NCI-H526 (cell line): ENCODE measurements at places on chromosomes 2 and 18.

GRCh38 chr18:6942742-6943141 lies 174.9 kb downstream of the LAMA1 start:
- DNase-seq, result no peak

GRCh38 chr18:3129053-3129864 lies 90.5 kb downstream of the MYOM1 start:
- peak; percentile 14 for DNase-seq

DNA sequence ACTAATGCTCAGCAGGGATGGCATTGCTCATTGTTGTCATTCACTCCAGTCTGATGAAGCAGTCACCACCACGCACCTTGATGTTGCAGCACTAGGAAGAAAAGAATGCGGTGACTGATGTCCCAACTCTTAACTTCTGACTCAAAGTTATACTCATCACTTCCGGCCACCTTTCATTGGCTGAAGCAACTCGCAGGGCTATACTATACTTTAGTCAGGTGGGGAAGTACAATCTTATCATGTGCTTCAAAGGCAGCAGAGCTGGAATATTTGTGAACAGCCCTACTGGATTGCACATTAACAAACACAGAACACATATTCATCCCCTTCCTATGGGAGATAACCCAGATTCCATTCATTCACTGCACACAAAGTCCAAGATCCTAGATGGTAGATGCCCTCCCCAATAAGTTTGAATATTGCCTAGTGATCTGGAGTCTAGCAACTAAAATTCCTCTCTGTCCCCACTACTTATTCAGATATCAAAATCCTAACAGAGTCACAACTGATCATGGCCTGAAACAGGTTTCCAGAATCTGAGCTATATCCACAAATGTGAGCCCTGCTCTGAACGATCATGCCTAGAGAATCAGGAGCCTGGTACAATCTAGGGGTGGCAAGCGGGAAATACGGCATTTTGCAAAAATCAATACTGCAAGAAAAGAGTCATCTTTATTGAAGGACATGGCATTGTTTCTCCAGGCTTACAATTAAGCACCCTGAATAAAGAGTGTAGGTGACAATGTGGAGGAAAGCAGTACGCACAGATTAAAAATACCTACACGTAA lies 3.4 kb upstream of the SPATS2L start:
- no peak for DNase-seq

GRCh38 chr18:51236225-51236624 lies 38.7 kb upstream of the MEX3C start:
- DNase-seq, result no peak

GRCh38 chr18:25326361-25326952 lies 25.5 kb downstream of the ZNF521 start:
- no peak for DNase-seq

DNA sequence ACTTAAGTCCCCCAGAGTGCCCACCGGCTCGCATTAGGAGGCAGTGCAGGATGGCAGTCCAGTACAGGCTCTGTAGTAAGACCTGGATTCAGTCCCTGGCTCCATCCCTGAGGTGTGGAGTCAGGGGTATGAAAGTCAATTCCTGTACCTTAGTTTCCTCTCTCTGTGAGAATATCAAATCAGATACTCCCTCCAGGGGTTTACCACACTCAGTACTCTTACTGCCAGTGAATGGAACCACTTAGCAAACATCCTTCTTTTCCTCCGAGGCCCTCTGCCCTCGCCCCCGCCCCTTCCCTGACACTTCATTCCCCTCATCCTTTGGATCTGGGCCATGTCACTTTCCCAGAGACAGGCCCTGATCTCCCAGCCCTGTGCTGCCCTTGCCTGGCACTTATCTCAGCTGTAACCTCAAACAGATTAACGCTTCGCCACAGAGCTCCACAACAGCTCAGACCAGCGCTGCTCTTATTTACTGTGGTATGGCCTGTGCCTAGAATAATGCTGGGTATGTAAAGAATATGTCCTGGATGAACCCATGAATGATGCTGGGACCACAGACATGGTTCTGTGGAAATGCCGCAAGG lies 159.0 kb upstream of the TMEM200C start:
- DNase-seq, result no peak

DNA sequence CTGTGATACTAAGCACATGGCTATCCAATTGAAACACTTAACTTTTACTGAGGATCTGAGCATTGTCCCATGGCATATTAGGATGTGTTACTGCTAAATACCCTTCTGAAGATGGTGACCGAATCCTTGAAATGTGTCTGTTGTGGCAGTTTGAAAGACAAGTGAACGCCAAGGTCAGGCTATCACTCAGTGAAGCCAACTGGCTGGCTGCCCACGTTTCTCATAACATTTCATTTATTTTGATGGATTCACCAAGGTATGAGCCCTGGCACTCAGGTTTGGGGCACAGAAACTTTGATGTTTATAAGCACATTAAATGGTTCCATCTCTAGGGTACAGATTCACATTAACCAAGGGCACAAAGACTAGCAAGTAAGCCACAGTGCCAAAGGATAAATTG lies 850.3 kb downstream of the DPP10 start:
- DNase-seq, result no peak

DNA sequence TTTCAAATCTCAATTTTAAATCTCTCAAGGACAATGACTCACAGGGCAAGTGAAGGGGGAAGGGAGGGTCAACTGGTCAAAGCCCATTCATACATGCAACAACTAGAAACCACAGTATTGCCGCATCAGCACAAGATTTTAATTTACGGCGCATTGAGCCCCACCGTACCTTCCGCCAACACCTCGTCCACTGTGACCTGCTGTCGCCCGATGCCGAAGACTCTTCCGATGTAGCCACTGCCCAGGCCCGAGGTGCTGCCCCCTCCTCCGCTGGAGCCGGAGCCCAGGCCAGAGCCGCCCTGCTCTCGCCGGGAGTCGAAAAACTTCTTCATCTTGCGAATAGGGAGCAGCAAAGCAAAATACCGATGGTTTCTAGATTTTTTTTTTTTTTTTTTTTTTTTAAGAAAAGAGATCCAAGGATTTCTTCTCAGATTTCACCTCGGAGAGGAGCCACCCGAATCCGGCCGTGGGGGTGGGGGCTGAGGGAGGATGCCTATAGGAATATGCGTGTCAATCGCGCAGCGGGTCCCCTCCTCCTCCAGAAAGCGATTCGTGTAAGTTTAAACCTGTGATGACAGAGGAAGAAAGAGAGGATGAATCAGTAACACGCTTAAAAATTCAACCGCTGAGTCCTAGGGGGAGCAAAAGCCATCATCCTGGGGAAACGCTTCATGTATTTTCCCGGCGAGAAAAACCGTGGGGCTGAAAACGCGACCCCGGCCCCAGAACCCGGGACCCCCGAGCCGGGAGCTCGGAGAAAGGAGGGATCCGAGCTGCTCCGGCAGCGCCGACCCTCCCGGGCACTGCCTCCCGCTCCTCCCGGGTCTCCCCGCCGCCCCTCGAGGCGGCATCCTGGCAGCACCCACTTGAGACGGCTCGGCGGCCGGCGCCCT lies 584 bp downstream of the AAK1 start:
- DNase-seq, result peak; percentile 60

GRCh38 chr2:241399941-241400922 lies 44.1 kb downstream of the FARP2 start:
- no peak for DNase-seq

- no peak for DNase-seq
These were observed 9.0 kb downstream of the PMAIP1 start for GRCh38 chr18:59908799-59909198.

DNA sequence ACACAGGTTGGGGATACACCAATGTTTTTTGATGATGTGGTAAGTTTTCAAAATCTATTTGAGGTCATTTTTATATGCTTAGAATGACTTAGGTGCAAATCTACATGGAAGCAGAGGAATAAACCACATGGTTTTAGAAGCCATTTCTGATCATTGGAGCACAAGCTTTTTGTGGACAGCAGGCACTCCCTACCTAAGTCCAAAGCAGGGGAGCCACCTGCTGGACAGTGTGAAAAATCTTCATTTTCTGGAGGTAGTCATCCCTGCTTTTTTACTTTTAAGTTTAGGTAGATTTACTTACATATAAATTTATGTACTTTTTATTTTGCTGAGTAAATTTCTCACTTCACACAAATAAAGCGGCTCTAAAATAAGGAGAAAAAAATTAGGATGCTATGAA lies 323.2 kb downstream of the PLCL1 start:
- DNase-seq, result peak; percentile 26

- DNase-seq, result no peak
These were observed 120.1 kb downstream of the HAUS1 start for GRCh38 chr18:46224181-46224775.

DNA sequence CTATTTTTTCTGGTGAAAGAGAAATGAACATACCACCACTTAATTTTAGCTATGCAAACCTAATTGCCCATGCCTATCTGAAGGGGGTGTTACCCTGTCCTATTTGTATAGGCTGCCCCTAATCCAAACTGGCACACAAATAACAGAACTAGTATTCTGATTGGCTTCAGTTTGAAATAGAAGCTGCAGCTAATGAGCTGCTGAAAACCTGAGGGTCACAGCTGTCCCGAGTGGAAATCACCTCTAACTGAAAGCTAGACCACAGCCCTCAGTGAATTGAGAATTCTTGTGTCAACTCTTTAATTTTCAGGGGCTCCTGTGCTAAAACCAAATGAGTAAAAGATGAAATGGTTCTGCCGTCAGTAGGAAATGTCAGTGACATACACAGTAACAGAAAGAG lies 28.7 kb downstream of the CCDC141 start:
- DNase-seq, result no peak

GRCh38 chr2:156518138-156518537 lies 82.0 kb downstream of the GPD2 start:
- no peak for DNase-seq

- peak; percentile 13 for DNase-seq
These were observed 663.4 kb downstream of the ARHGAP15 start for GRCh38 chr2:143792602-143793001.

DNA sequence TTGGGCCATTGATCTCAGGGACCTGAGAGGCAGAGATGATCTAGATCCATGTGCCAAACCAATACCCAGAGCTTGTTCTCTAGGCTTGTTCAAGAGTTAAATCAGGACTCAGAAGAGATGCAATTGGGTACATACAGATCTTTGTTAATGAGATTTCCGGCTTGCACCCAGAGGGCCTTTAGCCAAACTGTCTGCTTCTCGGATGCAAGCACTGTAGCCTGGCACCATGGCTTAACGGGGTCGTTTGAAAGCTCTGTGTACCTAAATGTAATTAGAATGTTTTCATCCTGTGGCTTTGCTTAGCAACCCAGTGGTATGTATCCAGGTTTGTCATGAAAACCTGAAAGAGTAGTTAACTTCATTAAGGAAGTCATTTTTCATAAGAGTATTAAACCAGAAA lies 94.2 kb downstream of the TPGS2 start:
- DNase-seq, result peak; percentile 34
